D721Med (cell line): ENCODE measurements at places on chromosomes 3 and 15.

DNA sequence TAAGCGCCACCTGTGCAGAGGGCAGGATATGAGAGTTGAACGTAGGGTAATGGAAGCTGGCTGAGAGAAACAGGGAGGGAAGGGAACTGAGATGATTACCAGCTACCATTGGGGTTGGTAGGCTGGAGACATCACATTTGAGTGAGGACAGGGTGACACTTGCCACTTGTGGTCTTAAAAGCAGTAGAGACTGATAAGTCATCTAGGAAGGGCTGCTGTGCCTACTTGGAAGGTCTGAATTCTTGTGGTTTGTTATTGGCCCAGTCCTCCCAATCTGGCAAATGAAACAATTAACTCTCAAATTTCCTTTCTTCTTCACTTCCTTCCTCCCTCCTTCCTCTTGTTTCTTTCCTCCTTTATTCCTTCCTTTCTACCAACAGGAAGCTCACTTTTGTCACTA, 46.8 kb downstream of the COL6A5 start:
- no peak for DNase-seq

GRCh38 chr15:51227940-51228732, 110.3 kb downstream of the CYP19A1 start:
- no peak for DNase-seq

- DNase-seq = no peak
Measured at GRCh38 chr15:69504352-69505040, 51.9 kb downstream of the RPLP1 start.

GRCh38 chr3:175664911-175665310, 805.8 kb downstream of the NAALADL2 start:
- no peak for DNase-seq

DNA sequence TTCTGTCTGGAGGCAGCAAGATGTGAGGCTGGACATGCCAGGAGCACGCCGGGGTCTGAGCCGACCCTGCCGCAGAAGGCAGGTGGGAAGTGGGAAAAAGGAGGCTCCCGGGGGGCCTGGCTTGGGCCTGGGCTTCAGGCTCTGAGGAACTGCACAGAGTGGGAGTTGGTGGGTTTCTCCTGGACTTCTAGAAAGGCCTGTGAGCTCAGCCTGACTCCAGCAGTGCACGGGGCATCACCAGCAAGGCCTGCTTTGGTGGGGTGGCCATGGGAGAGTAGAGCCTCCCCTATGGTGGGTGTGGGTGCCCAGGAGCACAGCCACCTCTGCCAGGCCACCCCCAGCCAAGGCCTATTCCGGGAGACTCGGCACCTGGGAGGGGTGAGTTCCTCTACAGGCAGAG, 18.1 kb upstream of the SLC41A3 start:
- no peak for DNase-seq

DNA sequence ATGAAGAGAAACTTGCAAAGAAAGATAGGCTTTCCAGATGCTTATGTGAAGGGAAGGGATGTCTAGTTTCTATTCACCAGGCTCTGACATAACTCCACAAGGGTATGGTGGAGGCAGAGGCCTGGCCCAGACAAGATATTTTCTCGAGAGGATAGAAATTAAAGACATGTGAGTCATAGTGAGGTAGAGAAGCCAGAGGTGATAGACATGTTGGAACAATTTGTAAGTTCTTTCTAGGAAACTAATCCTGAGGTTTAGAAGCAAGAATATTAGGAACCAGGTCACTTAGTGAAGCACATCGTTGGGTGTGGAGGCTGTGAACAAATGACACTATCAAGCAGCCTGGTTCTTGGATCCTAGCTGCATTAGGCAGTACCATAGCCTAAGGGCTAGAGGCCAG, 176.9 kb downstream of the BBX start:
- DNase-seq = no peak

DNA sequence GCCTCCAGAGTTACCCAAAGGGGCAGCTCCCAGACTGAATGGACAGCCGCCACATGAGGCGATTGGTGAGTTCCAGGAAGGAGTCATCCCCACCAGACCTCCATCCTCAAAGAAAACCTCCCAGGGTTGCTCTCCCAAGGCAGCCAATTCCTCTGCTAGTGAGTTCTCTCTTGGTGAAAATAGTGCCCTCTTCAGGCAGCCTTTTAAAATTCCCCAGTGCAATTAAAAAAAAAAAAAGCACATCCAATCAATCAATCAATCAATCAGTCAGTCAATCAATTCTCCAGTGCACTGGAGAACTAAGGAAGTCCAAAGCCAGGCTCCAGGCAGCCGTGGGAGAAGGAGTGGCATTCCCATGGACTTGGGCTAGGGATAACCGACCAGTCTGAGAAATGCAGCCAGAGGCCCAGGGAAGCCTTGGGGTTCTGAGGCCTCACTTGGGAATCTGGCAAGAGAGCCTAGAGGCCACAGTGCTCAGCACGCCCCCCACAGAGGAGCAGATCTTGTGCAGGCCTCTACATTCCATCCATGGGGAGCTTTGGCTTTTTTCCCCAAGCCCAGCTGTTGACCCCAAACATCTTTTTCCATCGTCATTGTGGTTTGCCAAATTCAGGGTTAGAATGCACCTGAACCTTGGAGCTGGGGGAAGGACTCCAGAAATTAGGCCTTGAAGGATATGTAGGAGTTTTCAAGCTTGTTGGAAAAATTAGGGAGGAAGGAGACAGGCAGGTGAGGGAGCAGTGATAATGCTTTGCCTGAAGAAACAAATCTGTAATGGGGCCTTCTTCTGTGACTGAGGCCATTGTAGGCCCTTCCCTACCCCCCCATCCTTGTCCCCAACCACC, 4.8 kb downstream of the PAQR5 start:
- DNase-seq = no peak

DNA sequence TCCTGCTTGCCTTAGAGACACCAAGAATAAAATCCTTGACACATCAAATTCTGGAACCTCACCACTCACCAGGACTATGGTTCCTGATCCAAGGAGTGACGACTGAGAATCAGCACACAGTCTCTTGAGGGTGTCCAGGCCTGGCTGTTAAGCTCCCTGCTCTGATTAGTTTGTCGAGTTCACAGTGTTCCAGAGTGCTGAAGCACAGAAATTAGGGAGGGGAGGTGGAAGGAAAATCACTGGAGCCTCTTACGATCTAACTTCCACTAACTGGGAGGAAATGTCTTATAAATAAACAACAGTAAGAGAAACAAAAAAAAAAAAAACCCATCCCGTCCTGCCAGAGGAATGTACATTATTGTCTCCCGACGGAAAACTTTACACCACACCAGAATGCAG, 330.2 kb downstream of the TIGIT start:
- DNase-seq = no peak

- DNase-seq = no peak
Measured at GRCh38 chr15:50872832-50873426, 35.6 kb upstream of the AP4E1 start.

GRCh38 chr3:129569856-129570255, 26.9 kb downstream of the H1-8 start:
- no peak for DNase-seq

- no peak for DNase-seq
Measured at GRCh38 chr3:23219552-23219951, 16.4 kb downstream of the UBE2E2 start.

DNA sequence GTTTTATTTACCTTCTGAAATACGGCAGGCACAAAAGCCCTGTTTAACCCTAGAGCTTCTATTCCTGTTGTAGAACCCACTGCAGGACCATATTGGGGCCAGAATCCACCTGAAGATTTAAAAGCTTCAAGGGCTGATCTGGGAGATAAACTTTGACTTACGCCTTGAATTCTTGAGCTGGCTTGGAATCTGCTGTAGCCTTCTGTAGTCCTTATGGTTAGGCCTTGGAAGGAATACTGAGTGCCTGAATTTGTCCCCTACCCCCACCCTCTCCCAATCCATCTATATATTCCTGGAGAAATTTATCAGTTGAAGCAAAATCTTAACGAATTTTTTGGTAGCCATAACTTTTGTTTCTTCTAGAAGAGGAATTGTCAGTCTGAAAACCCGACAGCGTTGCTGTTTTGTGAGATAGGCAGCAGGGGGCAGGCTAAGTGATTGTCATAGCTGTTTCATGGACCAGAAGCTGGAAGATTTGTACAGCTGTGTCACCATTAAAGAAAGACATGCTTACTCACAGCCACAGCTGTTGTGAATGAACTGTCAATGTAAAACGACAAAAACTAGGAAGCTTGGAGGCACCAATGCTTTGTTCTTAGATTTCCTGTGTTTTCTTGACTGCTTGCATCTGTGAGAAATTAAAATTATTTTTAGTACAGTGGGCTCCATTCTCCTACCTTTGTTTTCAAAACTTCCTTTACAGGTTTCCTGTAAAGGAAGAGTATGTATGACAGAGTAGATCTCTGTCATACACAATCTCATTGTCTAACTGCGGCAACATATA, 12.8 kb downstream of the LXN start:
- no peak for DNase-seq

DNA sequence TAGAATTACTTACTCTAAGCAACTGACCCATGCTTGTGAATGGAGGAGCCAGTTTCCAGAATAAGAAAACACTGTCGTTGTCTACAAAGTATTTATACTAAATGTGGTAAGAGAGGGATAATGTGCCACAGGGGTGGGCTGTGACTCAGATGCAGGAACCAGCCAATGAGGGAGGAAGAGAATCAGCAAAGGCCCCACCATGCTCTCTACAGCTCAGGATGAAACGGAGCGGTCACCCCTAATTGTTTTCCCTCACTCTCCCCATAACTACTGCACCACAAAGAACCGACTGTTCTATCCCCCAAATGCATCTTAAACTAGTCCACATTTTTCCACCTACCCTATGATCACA, 44.5 kb downstream of the BFSP2 start:
- DNase-seq = no peak

GRCh38 chr3:73848173-73848906, 223.6 kb upstream of the PDZRN3 start:
- DNase-seq = no peak

DNA sequence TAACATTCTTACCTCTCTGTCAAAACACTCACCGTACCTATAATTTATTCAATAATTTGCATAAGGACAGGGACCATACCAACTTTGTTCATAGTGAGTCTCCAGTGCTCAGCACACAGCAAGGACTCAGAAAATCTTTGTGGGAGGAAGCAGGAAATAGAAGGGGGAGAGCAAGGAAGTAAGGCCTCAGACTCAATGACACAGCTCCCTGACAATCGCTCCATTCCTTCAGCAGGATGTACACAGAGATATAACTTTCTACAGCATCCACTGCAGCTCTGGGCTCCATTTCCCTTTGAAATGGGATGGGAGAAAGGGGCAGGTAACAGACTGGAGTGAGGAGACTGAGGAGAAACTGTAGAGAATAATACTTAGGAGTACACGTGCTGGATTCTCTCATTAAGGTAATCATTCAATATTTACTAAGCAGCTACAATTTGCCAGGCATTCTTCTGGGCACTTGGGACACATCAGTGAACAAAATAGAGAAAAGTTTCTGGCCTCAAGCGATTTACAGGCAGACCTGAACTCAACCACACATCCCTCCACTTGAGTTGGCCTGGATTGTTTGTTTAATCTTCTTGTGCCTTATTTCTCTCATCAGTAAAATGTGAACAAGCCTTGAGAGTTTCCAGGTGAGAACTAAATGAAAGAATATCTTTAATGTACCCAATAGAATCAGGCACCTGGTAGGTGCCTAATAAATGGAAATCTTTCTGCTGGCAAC, 330.3 kb upstream of the THBS1 start:
- no peak for DNase-seq

GRCh38 chr3:49656541-49657112, 17.5 kb upstream of the APEH start:
- no peak for DNase-seq

GRCh38 chr3:56314842-56315241, 153.4 kb downstream of the ERC2 start:
- DNase-seq = no peak

DNA sequence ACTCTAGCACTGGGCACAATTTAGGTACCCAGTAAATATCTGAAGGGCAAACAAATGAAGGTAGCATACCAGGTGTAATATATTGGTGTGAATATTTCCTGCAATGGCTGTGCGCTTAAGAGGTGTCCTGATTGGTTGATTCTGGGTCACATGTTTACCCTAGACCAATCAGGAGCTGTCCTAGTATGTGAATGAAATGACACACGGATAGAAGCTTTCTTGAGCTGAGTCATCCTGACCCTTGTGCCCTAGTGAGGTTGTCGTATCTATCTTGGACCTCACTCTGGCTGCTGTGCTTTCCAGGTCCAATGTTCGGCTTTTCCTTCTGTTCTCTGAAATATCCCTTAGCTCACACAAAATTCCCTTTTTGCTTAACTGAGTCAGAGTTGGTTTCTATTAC, 58.1 kb upstream of the FOXP1 start:
- DNase-seq = no peak

DNA sequence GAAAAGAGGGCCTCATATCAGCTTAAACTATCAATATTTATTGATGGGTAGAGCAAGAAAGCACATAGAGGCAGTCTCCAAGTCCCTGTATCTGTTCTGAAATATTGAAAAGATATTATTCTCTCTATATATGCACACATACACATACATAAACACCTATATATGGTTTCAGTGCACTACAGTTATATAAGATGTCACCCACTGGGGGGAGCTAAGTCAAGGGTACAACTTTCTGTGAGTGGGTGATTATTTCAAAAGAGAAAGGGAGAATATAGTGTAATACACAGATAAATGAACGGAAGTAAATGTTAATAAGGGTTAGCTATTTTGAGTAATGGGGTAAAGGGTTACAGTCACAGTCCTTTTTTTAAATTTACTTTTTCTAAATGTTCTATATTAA, 8.8 kb downstream of the SNTN start:
- no peak for DNase-seq
